ENCODE measurements at places on chromosomes 1 and 21.

DNA sequence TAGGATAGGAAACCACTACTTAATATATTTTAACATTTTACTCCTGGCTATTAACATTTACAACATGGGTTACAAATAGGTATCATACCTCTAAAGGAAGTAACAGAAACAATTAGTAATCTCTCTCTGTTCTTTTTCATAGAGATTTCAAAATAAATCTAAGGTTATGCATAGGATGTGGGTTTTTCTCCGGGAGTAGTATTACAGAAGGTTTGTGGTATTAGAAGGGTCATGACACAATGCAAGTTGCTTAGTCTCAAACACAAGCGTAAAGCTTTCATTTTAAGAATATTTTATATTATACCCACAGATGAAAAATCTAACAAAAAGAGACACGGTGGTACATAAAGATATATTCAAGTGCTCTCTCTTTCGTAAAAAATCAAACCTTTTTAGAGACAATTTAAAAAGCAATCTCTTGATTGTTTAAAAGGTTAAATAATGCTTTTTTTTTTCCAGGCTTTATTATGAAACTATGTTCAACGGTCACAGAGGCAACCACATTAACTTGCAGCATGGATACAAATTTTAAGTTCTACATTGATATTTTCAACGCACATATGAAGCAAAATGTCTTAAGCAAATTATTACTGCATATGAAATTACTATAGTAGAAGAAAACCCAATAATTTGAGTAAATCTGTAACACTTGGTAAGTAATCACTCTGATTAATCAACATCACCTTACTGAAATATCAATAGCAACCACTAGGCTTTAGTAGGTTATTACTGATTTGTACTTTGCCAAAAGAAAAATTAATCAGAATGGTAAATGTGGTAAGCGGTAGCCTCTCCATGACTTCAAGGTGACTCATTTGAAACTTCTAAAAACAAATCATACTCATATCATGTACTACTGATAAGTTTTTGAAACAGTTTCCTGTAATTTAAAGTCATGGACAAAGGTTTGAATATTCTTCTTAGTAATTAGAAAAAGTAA lies 97.4 kb upstream of the GFI1 start:
- DNase-seq = no peak

DNA sequence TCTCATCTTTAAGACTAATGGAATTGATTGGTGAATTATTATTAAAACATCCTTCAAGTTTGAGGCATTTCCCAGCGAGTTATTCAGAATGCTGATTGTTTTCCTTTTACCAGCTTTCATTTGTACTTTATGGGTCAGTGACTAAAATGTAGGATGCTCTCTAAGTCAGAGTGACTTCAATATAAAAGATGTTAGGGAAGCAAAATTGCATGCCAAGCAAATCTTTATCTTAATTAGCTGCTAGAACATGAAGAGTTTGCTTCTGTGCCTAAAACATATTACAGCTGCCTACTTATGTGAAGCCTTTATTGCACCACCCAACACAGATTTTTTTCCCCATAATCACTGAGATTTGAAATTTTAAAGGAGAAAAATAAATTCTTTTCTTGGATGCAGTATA lies 79.8 kb upstream of the CYYR1 start:
- peak; percentile 1 for DNase-seq

- no peak for DNase-seq
These were observed 731.8 kb upstream of the NCAM2 start for GRCh38 chr21:20266441-20266710.

DNA sequence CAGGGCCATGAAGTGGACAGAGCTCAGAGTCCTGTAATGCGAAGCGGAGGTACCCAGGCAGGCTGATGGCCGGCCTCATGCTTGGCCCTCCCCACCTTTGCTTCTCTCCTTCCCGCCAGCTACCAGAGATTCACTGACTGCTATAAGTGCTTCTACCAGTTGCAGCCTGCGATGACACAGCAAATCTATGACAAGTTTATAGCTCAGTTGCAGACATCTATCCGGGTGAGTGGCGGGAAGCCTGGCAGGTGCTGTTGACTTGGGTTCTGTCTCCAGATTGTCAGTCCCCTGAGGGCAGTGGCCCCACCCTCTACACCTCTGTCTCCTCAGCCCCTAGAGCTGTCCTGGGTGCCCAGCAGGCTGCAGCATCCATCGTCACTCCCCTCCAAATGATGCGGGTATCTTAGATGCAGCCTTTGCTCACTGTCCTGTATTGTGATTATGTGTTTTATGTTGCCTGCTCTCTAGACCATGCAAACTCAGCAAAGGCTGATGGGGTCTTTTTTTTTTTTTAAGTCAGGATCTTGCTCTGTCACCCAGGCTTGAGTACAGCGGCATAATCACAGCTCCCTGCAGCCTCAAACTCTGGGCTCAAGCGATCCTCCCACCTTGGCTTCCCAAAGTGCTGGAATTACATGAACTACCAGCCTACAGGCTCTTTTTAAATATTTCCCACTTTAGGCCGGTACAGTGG lies 9.6 kb upstream of the BGLAP start:
- no peak for DNase-seq

DNA sequence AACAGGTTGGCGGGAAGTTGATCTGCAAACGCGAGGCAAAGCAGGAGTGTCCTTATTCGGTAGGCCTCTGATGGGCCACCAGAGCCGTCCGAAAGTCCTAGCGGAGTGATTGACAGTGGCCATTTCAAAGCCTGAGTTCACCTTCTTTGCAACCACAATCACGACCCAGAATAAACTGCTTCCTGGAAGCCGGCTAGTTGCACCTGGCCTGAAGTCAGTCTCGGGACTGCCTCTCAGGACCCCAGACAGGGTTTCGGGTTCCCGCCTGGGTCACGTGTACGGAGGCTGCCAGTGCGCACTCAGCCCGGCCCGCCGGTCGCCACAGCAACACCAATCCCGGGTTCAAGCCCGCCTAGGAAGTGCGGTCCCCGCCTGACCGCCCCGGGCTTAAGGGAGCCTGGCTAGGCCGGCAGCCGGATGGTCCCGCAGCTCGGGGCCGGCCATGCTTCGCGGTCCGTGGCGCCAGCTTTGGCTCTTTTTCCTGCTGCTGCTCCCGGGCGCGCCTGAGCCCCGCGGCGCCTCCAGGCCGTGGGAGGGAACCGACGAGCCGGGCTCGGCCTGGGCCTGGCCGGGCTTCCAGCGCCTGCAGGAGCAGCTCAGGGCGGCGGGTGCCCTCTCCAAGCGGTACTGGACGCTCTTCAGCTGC lies at the start of gene TOR3A:
Gene TOR3A (plus strand): TSS at position 384 of the 646 bp plus-strand sequence. CDS start 59 bp downstream, at position 443.
- peak; percentile 85 for DNase-seq

DNA sequence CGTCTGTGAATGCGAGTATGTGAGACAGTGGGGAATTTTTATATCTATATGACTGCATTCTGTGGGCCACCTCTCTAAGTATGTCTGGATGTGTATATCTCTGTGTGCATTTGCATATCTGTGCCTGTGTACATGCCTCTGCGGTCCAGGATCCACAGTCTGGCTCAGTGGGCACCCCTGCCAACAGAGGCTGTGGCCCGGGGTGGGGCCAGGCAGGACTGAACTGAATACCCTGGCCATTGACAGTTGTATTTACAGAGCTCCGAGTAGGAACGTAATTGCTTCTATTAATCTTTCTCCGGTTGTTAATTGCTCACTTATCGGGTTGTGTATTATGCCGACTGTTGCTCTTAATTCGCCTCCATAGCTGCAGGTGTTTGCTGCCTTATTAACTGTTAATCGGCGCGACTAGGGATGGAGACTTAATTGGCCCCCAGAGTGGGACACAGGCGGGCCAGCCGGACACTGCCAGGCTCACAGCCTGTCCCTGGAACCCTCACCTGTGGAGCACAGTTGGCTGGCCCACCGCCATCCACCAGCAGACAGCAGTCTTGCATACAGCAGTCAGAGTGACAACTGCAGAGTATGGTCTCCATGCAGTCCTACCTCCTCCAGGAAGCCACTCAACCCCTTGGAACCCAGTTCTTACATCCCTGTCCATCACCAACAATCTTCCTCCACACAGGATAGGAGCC lies 22.4 kb upstream of the ADGRB2 start:
- DNase-seq = no peak

- peak; percentile 13 for DNase-seq
These were observed 308.1 kb upstream of the LYPLAL1 start for GRCh38 chr1:218865591-218865990.

DNA sequence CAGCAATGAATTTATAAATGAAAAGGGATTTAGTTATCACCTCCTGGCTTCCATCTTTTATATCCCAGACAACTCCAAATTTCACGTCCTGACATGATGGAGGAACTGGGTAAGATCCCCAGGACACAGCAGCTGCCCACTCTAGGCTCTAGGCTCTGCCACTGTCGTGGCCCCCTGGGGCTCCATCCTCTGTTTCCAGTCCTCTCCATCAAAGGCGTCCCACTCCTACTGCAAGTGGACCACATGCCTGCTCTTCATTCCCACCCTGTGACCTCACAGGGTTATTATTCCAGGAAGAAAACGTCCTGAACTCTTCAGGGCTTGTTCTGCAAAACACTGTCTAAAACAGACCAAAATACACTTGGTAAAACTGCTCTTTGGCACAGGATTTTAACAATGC lies 11.9 kb downstream of the URB1 start:
- DNase-seq = no peak

DNA sequence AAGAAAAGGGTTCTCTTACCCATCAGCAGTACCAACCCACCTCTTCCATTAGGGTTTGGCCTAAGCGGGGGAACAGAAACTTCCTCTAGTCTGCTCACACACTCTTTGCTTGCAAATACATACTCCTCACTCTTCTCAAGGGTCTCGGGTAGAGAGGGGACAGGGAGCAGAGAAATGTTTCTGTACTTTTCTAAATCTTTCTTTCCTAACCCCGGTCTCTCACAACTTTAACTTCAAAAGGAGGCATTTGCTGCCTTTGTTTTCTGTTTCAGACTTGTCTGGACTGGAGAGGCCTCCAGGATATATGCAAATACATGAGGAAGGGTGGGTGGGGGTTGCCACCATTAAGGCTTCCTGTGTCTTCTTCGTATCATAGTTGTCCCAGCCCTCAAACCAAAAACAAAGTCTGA lies 10.5 kb upstream of the LAX1 start:
- DNase-seq = no peak

DNA sequence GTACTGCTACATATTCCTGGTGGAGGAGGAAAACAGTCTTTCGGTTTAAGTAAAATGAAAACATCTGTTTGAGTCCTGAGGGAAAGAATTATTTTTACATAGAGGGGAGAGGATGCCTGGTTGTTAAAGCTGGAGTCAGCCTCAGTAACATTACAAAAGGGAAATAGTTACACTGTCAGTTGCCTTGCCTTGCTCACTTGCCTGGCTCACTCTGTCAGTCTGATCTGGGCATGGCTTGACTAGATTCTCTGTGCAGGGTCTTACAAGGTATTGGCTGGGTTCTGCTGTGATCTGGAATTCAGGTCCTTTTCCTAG lies 8.4 kb upstream of the UBE2U start:
- DNase-seq = no peak

- peak; percentile 7 for DNase-seq
These were observed 10.5 kb downstream of the RO60 start for GRCh38 chr1:193069748-193070385.

GRCh38 chr21:21921410-21922232 lies 923.4 kb downstream of the NCAM2 start:
- no peak for DNase-seq

GRCh38 chr21:43911015-43911934 lies 46.3 kb downstream of the AGPAT3 start:
- DNase-seq = no peak

DNA sequence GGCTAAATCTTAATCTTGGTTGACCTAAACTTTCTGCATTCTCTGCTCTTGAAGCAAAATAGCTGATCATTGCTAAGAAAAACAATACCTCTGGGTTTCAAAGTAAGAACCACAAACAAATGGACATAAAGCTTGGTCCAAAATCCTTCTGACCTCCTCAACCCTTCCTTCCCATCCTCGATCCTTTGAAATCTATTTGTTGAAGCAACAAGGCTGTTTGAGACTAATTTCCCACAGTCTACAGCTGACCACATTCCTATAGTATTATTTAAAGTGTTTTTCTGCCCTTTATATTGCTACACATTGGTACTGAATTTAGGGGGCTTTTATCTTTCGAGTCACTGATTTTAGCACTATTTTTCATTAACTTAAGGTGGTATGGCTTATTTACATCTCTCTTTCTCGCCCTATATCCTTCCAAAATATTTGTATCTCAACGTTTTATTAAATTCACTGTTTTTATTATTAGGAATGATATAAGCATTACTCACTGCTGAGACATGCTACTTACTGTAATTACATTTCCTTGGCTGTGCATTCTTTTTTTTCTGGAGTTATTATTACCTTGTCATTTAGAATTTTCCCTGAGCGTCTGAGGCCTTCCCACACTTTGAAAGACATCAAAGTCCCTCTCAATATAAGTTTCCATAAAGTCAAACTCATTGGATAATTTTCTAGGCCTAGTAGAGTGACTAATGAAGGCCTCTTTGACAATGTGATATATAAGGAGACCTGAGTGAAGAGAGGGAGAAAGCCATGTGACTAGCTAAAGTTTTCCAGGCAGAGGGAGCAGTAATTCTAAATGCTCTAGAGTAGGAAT lies 73.9 kb downstream of the RAB3GAP2 start:
- DNase-seq = no peak

DNA sequence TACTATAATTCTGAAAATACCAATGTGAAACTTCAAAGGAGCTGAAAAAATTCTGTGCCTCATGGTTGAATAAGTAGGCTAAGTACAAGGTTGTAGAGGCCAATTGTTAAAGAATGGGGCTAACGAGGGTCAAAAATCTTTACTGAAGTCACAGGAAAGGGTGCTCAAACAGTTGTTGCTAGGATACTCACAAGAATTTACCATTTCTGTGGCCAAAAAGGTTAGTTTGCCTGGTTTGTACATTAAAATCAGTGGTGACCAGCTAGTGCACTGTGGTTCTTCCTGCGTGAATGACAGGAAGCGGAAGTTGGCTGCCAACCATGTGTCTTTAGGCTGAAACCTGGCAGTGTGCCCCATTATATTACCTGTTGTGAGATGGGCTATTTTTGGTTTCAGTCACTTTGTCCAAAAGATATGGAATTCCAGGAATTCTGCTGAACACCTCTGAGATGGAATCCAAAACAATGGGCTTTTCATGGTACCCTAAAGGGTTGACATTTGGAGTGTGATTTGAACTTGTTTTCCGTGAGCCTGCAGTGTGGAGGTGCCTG lies 13.5 kb downstream of the MAP3K21 start:
- no peak for DNase-seq

- no peak for DNase-seq
These were observed 19.1 kb downstream of the MARCKSL1 start for GRCh38 chr1:32316903-32317277.

- DNase-seq = peak; percentile 60
These were observed 9.7 kb upstream of the IFI16 start for GRCh38 chr1:159000070-159000409.

- no peak for DNase-seq
These were observed 20.3 kb upstream of the RGS4 start for GRCh38 chr1:163048869-163049268.

DNA sequence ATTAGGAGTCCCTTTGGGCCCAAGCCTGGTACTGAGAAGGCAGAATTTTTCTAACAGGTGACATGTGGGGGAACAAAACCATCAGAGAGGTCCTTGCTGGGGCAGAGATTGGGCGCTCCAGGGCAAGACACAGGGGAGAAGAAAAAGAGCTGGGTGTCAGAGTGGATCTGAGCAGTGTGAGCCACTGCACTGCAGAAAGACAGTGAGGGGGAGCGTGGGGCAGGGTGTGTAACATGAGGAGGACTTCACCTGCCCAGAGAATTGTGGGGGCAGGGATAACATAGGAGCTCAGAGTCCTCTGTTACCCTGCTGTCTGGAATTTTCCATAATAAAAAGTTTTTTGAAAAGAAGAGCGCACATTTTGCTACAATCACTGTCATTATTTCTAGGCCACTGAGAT lies 25.5 kb upstream of the CSF3R start:
- DNase-seq = no peak

Data from kidney glomerular epithelial cell (primary cell).